A549 treated with CpdA at 1 μM for 4 hours (cell line): ENCODE measurements at places on chromosomes 5 and 9. TPM values are rescaled to one million over a fixed set of nuclear protein-coding genes. Genes with fewer than 3 reads are reported as not detected.

The PRRC2B gene
- 57.9 to 81.0 TPM (median 63.4 TPM) in 5 replicates for total RNA-seq

The RAPGEF1 gene
- 37.9 to 47.9 TPM (median 43.1 TPM) in 5 replicates for total RNA-seq

The IFNA17 gene
- total RNA-seq: not detected in 5 replicates

The LRRC14B gene
- not detected in 5 replicates for total RNA-seq

The STKLD1 gene
- total RNA-seq: 0.23 to 1.4 TPM (median 0.81 TPM) in 5 replicates

The PRDM9 gene
- total RNA-seq: not detected in 5 replicates

The COMMD10 gene
- 35.9 to 40.6 TPM (median 37.6 TPM) in 5 replicates for total RNA-seq

The HAVCR2 gene
- 0.29 to 0.57 TPM (median 0.52 TPM) in 5 replicates for total RNA-seq

The COL5A1 gene
- total RNA-seq: 33.0 to 64.6 TPM (median 55.0 TPM) in 5 replicates

The OBP2B gene
- not detected in 5 replicates for total RNA-seq

The PCDHB1 gene
- total RNA-seq: not detected in 5 replicates

The SH3TC2 gene
- 0.23 to 0.87 TPM (median 0.43 TPM) in 5 replicates for total RNA-seq

The GARNL3 gene
- 2.0 to 4.8 TPM (median 2.5 TPM) in 5 replicates for total RNA-seq

The LCN9 gene
- total RNA-seq: not detected in 5 replicates

The NKD2 gene
- 10.7 to 13.1 TPM (median 12.0 TPM) in 5 replicates for total RNA-seq

The PCDHGC5 gene
- 0.05 TPM in 1 of 5 replicates, not detected in the others for total RNA-seq

The GOLPH3 gene
- 48.7 to 59.2 TPM (median 51.7 TPM) in 5 replicates for total RNA-seq

The FAM151B gene
- total RNA-seq: 1.5 to 3.7 TPM (median 1.7 TPM) in 5 replicates

The PCDHB10 gene
- total RNA-seq: 0.03 to 0.06 TPM in 2 of 5 replicates, not detected in the others

The IFNB1 gene
- not detected in 5 replicates for total RNA-seq

The PAEP gene
- total RNA-seq: 0.14 to 0.27 TPM (median 0.21 TPM) in 3 of 5 replicates, not detected in the others

The SYK gene
- 0.05 to 0.09 TPM in 2 of 5 replicates, not detected in the others for total RNA-seq

The ARHGEF37 gene
- total RNA-seq: 0.77 to 1.1 TPM (median 0.90 TPM) in 5 replicates

The PFN3 gene
- not detected in 5 replicates for total RNA-seq

The ANXA2R gene
- total RNA-seq: 1.9 to 2.4 TPM (median 2.2 TPM) in 5 replicates

The IFNK gene
- total RNA-seq: not detected in 5 replicates

The PCSK1 gene
- total RNA-seq: 0.22 to 0.73 TPM (median 0.30 TPM) in 5 replicates

The ADAMTS12 gene
- 6.5 to 8.6 TPM (median 7.4 TPM) in 5 replicates for total RNA-seq

The TNC gene
- total RNA-seq: 0.83 to 1.3 TPM (median 1.1 TPM) in 5 replicates

The KIAA1958 gene
- total RNA-seq: 1.8 to 2.7 TPM (median 2.6 TPM) in 5 replicates

The SLC22A4 gene
- total RNA-seq: 3.5 to 4.7 TPM (median 4.2 TPM) in 5 replicates

The CDC20B gene
- 0.07 to 0.16 TPM (median 0.12 TPM) in 5 replicates for total RNA-seq

The RFESD gene
- total RNA-seq: 2.5 to 3.8 TPM (median 3.1 TPM) in 5 replicates

The SVEP1 gene
- total RNA-seq: 1.3 to 1.9 TPM (median 1.5 TPM) in 5 replicates

The KCNV2 gene
- total RNA-seq: not detected in 5 replicates
